Chondrocyte (in vitro differentiated cells): ENCODE measurements at places on chromosomes 16 and 17.

DNA sequence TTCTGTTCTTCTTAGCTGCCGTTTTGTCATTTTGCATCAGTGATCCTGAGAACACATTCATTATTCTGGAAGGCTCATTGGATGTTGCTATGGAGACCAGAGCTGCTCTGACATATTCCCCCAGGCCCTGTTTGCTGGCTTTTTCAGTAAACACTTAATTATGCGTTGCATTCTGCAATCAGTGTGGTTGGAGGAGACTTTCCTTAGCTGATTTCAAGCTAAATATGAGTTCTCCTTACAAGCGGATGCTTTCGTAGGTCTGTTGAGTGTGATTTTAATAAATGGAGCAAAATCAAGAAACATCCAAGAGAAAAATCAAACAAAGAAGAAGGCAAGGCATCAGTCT is 38.2 kb upstream of the NUDT7 start:
- DNase-seq, result no peak

DNA sequence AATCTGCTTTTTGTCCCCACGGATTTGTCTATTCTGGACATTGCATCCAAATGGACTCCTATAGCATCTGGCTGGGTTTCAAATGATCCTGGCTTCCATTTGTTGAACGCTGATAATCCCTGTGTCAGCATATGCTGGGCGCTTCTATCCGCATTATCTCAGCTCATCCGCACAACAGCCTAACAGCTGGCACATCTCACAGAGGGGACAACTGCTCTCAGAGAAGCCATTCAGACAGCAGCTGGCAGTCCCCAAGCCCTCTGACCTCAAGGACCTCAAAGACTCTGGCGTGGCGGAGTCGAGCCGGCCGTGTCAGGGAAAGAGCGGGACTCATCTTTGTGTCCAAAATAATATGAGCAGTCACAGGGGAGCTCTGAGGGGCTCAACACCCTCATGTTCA is 82.3 kb downstream of the NT5M start:
- no peak for DNase-seq

- DNase-seq, result no peak
Measured at GRCh38 chr17:9004132-9004960, 17.0 kb upstream of the NTN1 start.

GRCh38 chr17:35934760-35935159 is 4.2 kb upstream of the RDM1 start:
- no peak for DNase-seq

DNA sequence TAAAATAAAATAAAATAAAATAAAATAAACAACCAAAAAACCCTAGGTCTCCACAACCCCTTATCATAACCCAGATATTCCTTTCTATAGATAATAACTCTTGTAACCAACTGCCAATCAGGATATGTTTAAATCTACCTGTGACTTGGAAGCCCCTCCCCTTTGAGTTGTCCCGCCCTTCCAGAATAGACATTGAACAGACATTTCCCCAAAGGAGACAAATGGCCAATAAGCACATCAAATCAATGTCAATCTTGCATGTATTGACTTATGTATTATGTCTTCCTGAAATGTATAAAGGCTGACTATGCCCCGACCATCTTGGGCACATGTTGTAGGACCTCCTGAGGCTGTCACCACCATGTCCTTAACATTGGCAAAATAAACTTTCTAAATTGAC is 1.5 kb upstream of the MAPK7 start:
- no peak for DNase-seq

DNA sequence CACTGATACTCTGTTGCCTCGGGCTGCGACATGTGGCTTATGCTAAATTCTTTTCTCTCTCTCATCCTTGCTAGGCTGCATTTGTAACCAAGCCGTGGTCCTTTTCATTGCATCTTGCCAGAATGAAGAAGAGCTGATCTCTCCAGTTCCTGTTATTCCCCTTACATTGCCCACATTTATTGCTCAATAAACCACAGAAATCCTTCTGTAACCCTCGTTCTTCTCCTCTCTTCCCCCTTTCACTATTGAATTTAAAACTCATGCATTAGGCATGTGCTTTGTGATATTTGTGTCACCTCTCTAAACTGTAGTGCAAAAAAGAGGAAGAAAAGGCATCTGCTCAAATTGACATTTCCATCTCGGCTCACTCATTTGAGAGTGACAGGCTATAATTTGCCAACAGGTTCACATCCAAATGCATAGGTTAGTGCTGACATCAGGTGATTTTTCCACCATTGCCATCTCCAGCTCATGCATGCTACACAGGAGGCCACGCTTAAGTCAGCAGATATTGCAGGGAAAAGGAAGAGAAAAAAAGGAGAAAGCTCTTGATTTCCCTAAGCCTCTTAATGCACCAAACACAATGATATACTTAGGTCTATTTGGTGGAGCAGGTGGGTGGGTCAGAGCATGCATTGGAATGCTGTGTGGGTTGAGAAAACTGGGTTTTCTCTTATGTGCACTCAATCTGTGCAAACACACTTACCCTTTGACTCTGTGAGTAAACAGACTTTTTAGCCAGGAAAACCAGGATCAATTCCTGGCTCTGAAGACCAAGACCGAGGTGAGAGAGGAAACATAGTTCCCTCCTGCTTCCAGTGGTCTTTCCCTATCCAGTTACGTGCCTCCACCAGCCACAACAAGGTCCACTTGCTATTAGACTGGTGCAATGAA is 642.7 kb downstream of the HS3ST4 start:
- DNase-seq, result no peak

DNA sequence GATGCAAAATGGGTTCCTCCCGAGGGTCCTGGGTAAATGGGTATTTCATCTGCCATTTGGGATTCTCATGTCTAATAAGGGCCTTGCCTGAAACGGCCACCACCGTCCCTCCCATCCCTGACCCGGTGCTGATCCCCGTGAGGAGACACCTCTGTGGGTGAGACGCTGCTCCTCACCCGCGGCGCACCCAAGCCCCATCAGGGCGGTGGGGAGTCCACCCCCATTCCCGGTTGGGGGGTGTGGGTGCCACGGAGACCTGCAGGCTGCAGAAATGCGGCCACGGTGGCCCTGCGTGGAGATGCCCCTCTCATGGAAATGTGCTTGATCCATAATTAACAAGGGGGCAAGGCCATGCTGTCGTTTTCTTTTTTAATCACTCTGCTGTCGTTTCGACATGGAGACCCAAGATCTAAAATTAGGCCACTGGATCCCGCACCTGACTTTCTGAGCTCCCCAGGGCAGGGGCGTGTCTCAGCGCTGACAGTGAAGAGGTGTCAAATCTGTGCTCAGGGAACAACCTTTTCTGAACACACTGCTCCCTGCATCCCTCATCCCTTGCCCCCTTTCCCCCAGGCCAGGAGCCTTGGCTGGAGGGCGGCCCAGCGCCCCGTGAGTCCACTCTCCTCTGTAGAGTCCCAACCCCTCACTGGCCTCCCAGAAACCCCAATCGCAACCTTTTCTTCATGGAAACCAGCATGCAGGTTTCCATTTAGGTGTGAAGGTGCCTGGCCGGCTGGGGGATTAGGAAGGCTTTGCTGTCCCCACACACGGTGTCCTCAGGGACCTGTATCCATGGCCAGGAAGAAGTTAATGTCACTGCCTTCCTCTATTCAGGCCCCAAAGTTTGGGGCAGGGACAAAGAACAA is 38.9 kb downstream of the PEMT start:
- DNase-seq, result no peak

DNA sequence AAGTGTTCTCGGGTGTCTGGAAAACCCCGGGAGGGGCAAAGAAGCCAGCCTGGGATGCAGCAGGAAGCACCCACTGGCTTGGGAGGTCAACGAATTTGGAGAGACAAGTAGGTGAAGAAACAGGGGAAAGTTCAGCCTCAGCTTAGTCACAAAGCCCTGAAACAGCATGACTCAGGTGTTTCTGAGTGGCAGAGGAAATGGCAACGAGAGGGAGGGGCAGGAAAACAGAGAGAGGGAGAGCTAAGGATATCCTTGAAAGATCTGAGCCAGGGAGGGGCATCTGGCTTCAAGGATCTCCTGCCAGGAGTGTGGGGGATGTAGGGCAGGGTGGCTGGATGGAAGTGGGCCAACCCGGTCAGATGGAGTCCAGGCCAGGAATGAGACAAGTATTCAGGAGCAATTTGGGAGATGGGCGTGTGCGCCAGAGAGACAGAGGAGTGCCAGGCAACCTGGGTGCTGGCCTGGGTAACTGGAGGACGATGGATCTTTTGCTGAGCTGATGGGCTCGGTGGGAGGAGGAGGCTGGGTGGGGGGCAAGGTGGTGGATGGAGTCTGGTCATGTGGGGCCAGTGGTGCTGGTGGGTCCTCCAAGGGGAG is 27.2 kb downstream of the ABCC3 start:
- no peak for DNase-seq

DNA sequence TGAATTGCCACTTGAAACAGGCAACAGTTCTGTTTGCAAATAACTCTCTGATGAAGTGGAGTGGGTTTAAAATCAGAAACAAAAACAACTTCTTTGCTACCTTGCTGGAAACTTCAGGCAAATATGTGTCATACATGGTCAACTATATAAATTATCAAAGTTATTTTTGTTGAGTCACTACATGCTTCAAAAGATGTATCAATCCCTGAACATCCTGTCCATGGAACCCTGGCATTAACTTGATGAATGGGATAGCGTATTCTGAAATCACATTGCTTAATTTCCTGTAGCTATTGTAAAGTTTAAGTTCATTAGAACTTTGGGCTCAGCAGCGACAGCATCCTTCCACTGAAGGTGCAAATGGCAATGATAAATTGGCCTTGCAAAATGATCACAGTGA is 213.6 kb upstream of the MAF start:
- DNase-seq, result no peak

GRCh38 chr17:57135026-57135788 is 50.2 kb downstream of the AKAP1 start:
- DNase-seq, result no peak

DNA sequence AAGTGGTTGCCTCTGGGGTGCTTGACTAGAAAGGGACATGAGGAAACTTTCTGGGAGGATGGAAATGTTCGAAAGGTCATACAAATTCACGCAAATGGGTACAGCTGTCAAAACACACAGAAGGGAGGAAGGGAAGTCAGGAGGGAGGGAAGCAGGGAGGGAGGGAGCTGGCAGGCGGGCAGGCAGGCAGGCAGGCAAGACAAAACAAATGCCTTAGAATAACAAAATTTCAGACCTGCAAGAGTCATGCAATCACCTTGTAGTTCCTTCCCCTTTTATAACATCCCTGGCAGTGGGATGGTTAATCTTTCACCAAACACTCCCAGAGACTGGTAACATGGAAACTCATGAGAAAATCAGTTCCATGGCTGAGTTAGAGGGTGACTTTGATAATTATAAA is 189.2 kb downstream of the STX8 start:
- DNase-seq, result no peak

GRCh38 chr16:67430504-67430976 is 381 bp upstream of the HSD11B2 start:
- DNase-seq, result no peak

DNA sequence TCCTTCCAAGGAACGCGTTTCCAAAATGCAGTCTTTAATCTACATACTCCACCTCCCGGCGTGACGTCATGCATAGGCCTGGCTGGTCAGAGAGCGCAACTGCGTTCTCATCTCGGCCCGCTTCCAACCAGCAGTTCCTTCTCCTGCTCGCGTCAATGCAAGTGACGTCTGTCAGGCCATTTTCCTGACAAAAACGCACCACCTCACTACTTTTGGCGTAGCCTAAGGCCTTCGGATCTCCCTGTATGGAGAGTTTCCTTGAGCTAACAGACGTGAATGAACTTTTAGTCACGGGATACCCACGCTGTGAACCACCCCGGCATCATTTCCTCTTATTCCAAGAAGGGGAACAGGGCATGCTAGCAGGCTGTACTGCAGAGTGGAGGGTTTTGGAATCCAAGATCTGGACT is 25.0 kb downstream of the TEX14 start:
- peak; percentile 53 for DNase-seq
